ENCODE measurements at places on chromosomes 16 and 17.

GRCh38 chr16:71383054-71383773 is 24.7 kb downstream of the CALB2 start:
- DNase-seq, result no peak

DNA sequence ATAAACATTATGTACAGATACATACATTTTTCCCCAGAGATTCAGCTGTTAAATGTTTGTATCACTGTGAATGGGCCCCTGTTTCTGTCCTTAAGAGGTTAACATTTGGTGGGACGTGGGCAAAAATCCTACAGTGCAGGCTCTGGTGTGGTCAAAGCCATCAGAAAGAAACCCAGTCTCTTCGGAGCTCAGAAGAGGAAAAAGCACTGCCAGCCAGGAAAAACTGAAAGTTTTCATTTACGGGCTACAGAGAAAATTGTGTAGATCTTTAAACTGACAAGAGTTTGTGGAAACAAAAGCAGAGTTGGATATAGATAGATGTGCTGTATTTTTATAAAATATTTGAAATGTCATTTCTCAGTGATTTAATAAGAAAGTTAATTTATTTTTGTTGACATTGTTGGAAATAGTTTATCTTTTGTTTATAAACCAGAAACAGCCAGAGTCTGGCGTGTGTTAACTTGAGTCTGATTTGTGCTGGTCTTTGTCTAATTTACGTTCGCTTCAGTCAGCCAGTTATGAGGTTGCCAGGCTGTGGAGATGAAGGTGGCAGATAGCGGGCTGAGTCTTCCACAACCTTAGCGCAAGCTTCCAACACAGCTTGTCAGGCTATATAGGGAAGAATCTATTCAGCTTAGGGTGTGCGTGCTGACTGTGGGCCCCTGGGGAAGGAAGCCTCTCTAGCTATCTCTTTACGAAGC is 9.5 kb upstream of the TEKT3 start:
- no peak for DNase-seq

- DNase-seq, result no peak
Observed at GRCh38 chr17:19291646-19292376, 54.6 kb downstream of the EPN2 start.

GRCh38 chr17:42329025-42329976 is 41.0 kb downstream of the STAT5A start:
- DNase-seq, result no peak

DNA sequence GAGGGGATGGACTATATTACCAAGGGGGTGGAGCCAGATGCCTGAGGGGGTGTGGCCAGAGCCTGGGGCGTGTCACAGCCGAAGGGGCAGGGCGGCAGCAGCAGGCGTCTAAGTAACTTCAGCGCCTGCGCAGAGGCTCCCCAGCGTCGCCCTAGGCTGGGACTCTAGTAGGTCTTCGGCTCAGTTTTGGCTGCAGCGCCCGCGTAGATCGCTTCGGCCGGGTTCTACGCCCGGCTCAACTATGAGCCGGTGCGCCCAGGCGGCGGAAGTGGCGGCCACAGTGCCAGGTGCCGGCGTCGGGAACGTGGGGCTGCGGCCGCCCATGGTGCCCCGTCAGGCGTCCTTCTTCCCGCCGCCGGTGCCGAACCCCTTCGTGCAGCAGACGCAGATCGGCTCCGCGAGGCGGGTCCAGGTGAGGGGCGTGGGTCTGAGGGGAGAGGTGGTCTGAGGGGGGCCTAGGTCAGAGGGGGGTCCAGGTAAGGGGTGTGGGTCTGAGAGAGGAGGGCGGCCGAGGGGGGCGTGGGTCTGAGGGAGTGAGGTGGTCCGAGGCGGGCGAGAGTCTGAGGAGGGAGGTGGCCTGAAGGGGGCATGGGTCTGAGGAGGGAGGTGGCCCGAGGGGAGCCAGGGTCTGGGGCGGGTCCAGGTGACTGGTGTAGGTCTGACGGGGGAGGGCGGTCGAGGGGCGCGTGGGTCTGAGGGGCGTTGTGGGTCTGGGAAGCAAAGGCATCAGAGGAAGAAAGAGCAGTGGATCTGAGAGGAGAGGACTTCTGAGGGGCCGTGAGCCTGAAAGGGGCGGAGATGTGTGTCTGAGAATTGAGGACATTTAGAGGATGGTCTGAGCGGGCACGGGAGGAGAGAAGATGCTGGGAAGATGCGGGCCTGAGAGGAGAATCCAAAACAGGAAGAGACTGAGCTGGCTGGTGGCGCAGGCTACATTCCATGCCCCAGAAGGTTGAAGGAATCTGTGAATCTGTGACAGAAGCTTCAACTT is at the start of gene LPCAT2:
TSS of gene LPCAT2 (plus strand) at position 132 of the 991 bp plus-strand sequence. CDS start at position 242, 110 bp downstream.
- DNase-seq, result no peak

DNA sequence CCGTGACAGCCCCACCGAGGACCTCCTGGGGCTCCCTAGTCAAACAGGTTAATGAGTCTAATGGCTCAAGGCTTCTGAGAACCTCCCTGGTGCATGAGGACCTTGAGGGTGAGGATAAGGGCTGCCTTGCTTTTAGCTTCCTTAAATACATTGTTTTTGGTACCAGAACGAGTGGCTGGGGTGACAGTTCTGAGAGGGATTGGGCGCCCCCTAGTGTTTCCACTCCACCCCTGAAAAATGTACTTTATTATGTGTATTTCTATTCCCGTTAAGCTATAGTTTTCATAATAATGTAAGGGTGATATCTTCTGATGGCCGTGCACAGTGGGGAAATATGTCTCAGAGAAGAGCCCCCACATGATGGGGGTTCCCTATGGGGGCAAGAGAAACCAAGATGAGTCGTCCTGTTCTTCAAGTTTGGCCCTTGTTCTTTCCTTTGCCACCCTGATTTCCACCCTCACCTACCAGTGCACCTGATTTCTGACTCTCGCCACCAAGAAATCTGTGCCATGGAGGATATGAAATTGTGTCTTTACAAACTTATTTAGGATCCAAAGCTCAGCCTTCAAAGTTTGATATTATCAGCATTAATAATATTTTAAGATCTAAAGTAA is 14.5 kb upstream of the VWA3A start:
- DNase-seq, result peak; percentile 41
